ENCODE measurements at places on chromosomes 1 and 21. TPM values are rescaled to one million over a fixed set of nuclear protein-coding genes. Genes with fewer than 3 reads are reported as not detected.

Gene VWA1
- total RNA-seq, result 36.8 TPM

Gene UBASH3A
- not detected for total RNA-seq

Gene TLCD4
- total RNA-seq, result 33.8 TPM

Gene GBP2
- not detected for total RNA-seq

DNA sequence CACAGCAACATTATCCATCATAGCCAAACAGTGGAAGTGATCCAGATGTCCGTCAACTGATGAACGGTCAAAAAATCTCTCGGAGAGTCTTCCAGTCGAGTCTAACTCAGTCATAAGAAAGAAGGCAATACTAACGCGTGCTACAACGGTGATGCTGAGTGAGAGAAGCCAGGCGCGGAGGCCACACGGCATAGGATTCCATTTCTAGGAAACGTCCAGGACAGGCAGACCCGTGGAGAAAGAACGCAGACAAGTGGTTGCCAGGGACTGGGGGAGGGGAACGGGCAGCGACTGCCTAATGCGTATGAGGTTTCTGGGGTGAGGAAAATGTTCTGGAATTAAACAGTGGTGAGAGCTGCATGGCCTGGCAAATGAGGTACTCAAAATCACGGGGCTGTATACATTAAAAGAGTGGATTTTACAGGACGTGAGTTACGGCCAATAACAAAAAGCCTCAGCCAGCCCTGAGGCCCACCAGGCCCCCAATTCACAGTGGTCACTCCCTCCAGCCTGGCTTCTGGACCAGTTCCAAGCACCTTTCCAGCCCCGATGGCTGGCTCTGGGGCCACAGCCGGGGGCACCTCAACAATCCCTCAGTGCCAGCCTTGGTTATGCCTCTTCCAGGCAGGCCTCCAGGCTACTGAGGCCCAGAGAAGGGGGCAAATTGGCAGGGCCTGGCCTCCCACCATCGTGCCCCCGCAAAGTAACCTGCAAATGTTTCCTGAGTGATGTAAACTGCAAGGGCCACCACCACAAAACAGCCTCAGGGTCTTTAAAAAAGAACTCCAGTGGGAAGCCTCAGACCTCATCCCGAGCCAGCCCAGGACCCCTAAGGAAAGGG, 3.4 kb downstream of the WNT9A start:
- DNase-seq, result peak; percentile 4

- no peak for DNase-seq
Observed at GRCh38 chr1:66271216-66271903, 262.6 kb upstream of the SGIP1 start.

All from progenitor cell of endocrine pancreas (in vitro differentiated cells).